ENCODE measurements at places on chromosomes 11 and 22.

DNA sequence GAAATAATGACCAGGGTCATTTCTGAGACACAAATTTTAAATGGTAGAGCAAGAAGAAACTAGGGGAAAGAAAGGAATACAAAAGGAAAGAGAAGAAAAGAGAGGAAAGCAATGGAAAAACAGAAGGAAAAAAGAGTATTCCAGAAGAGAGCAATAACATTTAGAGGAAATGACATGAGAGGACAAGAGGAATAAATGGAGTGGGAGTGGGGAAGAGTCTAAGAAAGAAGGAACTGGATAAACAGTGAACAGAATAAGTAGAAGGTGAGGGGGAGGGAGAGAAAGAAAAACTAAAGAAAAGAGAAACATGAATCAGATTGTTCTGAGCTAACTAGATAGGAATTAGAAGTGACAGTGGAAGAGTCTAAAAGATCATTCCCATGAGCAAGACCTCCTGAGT is 28.4 kb downstream of the PRDM10 start:
- DNase-seq: no peak

GRCh38 chr11:105244160-105244825 is 104.7 kb upstream of the CARD18 start:
- DNase-seq: no peak

DNA sequence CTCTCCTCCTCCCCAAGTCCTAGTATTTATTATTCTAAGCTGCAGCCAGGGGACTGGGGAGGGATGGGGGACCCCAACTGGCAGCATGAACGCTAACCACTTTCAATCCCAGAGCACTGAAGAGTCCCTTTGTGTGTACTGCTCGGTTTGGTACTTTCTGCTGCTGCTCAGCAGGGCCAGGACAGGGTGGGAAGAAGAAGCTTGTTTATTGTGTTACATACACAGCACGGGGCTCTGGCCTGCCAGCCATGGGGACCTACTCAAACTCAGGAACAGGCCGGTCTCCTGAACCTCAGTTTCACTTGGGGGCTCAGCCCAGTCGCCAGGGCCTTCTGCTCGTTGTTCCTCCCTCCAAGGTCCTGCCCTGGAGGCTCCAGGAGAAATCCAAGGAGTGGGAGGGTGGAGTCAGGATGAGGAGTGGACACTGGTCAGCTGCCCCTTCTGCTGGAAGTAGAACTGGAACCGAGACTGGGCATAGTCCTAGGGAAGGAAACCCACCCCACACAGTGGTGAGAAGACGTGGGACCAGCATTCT is 616 bp upstream of the CPT1B start:
- no peak for DNase-seq

GRCh38 chr11:67098799-67099429 is 20.1 kb upstream of the KDM2A start:
- DNase-seq: no peak

DNA sequence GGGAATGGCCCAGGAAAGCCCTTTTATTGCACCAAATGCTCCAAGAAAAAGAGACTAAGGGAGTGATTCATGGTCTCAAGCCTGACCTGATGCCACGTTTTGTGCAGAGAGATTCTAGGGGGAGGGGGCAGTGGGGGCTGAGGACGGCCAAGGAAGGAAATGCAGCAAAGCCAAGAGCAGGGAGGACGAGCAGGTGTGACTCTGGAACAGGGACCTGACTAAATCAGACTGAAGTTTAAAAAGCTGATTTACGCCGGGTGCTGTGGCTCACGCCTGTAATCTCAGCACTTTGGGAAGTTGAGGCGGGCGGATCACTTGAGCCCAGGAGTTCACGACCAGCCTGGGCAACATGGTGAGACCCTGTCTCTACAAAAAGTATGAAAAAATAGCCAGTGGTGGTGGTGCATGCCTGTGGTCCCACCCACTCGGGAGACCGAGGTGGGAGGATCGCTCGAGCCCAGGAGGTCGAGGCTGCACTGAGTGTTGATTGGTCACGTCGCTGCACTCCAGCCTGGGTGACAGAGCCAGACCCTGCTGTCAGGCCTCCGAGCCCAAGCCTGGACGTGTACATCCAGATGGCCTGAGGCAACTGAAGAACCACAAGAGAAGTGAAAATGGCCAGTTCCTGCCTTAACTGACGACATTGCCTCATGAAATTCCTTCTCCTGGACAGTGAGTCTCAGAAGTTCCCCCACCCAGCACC is 10.8 kb upstream of the IFITM3 start:
- peak; percentile 27 for DNase-seq

DNA sequence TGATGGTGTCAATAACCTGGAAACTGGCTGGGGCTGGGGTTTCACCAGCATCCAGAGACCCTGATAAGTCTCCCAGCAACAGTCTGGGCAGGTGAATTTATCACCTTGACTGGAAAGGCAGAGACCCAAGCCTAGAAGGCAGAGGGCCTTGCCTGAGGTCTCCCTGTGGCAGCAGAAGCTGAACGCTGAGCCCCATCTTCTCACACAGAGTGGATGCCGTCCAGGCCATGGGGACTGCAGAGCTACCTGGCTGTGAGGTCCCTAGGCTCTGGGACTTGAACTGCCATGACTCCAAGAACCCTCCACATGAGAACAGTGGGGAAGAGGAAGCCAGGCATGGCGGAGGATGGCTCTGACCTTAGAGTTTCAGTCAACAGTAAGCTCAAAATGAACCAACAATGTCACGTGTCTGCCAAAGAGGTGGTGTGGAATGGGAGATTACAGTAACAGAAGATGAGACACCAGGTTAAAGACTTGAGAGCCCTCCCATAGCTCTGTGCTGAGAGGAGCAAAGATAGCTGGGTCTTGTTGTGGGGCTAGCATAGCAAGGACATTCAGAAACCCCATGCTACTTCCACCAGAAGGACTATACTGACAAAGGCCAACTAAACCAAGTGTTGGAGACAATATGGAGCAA is 79.1 kb upstream of the LINC01488 start:
- no peak for DNase-seq

DNA sequence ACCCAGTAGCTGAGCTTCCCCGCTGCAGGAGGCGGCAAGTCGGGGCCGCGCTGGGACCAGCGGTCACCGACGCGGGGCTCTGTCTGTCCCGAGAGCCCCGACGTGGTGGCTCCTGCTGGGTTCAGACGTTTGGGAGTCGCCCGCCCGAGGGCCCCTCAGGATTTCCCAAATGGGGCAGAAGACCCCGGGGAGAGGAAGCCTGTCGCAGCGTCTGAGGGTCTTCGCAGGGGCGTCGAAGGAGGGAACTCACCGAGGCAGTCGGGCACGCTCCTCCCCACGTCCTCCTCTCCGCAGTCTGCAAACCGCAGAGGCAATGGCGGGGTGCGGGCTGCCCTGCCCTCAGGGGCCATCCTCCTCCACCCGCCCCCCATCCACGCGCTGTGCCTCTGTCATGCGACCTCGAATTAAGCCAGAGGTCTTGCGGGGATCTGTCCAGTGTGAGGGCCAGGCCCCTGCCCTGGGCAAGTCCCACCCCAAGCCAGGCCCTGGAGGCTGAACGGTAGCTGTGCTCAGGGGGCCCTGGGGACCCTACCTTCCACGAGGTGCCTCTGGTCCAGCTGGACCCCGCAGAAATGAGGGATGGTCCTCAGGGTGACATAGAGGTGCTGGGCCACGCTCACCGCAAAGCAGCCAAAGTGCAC is 12.5 kb downstream of the IL17REL start:
- DNase-seq: no peak

DNA sequence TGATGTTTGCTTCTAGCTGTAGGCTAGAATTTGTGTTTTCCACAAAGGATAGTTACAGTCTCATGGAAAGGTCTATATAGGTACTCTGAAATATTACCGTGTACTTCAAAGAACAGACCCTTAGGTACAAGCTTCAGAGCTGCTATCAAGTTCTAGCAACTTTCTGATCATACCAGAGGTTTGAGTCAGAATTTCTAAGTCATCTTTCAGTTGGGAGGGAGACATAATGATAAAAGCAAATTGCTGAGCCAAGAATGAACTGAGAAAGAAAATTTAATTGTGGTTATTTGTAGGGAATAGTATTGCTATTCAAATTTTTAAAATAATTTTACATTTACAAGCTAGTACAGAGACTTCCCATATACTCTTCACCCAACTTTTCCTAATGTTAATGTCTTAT is 19.9 kb upstream of the ME3 start:
- DNase-seq: no peak

- DNase-seq: no peak
Measured at GRCh38 chr11:31414338-31414737, 44.7 kb downstream of the DNAJC24 start.

DNA sequence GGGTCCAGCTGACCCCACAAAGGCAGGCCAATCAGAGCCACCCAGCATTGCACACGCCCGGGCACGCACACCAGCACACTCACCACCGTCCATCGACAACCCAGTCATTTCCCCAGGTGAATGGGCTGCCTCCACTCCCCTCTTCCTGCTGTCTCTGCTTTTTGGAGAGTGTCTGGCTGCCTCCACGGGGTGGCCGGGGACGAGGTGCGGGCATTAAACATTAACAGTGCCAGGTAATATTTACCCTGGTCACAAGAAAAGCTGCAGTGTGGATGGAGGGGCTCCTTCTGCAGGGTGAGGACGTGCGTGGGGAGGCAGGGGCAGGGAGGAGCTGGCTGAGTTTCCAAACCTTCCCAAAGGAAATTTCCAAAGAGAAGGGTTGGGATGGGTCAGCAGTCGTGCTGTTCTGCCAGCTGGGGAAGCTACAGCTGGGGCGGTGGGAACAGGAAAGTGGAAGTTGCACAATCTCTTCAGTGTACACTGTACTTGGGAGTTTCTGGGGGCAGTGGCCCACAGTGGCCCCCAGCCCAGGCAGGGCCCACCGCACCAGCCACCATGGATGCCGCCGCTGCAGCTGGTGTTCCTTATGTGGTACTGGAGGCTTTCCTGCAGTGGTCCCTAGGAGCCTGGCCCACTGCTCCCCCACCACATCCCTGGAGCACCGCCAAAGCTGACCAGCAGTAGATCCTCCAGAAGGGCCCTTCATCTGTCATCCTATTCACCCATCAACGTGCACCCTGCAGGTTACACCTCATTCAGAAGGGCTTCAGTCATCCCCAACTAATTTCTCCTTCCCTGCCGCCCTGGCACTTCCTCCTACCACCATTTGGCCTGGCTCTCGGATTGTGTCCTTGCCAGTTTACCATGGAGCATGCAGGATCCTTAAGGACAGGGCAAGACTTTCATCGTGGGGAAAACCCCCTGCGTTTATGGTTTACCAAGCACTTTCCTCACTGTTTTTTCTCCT is at the start of gene FXYD2:
FXYD2 (minus strand) TSS at position 174 of the 967 bp plus-strand sequence; CDS start at position 108, 66 bp downstream.
- DNase-seq: peak; percentile 36

GRCh38 chr11:27555264-27555663 is 48.7 kb upstream of the LIN7C start:
- no peak for DNase-seq

- DNase-seq: peak; percentile 37
Measured at GRCh38 chr11:2271327-2272227, 1.2 kb upstream of the ASCL2 start.

DNA sequence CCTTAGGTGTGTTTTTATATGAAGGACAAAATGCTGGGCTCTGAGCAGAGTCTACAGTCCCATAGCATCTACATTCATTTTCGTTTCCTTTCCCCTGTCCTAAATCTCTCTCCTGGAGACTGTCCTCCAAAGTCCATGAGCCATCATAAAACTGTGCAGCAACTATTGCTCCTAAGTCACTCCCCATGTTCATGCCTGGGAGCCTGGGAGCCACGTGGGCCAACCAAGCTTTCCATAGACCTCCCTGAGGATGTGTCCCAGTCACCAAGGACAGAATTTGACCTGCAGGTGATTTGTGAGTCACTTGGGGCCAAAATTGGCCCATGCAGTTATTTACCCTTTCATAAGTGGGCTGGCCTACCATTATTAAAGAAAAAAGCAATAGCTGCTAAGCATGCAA is 28.7 kb downstream of the EHF start:
- DNase-seq: no peak

- no peak for DNase-seq
Measured at GRCh38 chr11:104688731-104689130, 209.5 kb downstream of the CASP12 start.

GRCh38 chr11:119229288-119229672 is 23.1 kb downstream of the CBL start:
- no peak for DNase-seq

- no peak for DNase-seq
Measured at GRCh38 chr22:31723723-31724122, 26.2 kb downstream of the PRR14L start.

DNA sequence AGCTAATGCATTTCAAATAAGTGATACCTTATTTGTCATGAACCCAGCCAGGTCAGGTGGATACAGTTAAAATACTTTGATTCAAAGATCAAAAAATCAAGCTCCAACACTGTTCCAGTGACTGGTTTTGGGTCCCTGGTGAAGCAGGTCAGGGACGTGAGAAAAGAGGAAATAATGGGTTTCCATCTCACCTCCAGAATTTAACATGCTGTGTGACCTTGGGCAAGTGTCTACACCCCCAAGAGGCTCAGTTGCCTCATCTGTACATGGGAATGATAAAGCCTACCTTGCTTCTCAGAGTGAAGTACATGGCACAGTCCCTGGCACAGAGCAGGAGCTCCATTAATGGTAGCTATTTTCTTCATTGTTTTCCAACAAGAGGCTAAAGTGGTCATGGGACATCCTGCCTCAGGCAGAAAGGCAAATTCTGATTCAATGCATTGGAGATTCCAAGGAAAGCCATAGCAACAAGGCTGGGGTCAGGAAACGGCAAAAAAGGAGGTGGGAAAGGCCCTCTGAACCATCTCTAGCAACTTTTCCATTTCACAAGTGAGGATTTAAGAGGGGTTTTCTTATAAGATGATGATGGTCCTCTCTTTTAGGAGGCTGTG is 108.5 kb downstream of the CSNK2A3 start:
- DNase-seq: no peak

- no peak for DNase-seq
Measured at GRCh38 chr11:28009388-28009787, 98.6 kb downstream of the KIF18A start.

GRCh38 chr11:35242412-35243242 is 103.7 kb downstream of the CD44 start:
- DNase-seq: no peak

- DNase-seq: peak; percentile 76
Measured at GRCh38 chr22:40024201-40025061, 29.7 kb downstream of the FAM83F start.

DNA sequence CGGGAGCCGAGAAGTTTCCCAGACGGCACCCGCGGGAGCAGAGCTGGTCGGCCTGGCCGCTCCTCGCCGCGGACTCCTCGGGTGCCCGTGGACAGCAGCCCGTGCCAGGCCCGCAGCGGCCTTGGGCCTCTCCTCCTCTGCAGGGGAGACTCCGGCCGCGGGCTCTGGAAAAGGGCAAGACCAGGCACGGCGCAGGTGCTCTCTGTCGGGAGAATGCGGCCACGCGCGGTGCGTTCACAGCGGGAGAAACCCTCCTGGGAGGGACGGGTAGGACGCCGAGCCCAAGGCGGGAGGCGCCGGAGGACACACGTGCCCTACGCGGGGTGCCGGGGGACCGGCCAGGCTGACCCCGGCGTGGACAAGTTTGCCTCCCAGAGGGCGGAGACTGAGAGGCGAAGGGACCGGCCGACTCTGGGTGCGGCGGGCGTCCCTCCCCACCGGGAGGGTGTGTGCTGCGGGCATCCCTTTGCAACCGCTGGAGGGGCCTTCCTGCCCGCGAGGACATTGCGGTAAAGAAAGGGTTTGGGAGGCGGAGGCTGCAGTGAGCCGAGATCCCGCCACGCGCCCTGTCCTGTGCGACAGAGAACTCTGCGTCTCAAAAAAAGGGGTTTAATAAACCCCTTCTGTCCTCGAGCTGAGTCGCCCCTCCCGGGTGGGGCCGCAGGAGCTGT is 2.3 kb downstream of the IFITM1 start:
- DNase-seq: peak; percentile 36

GRCh38 chr22:36629320-36629719 is 74.2 kb downstream of the CACNG2 start:
- DNase-seq: no peak

GRCh38 chr11:110376711-110377324 is 52.9 kb upstream of the FDX1 start:
- DNase-seq: peak; percentile 44
